ENCODE measurements at places on chromosomes 5 and 9. TPM values are rescaled to one million over a fixed set of nuclear protein-coding genes. Genes with fewer than 3 reads are reported as not detected.
A peak's percentile ranks its signal among the peaks of the same experiment; 100 is the strongest.

SPARC gene
- 228 TPM for total RNA-seq

SEMA6A gene
- total RNA-seq = 0.54 TPM

- no peak overlapping the region for H3K27ac ChIP-seq
- no peak for DNase-seq
- H3K4me1 ChIP-seq = no peaks in the 10 kb centered on the region
- no peak overlapping the region for H3K4me3 ChIP-seq
- H3K27me3 ChIP-seq = no peaks in the 10 kb centered on the region
Measured at GRCh38 chr5:111337688-111338087, 113.5 kb downstream of the CAMK4 start.

SLC34A1 gene
- total RNA-seq = not detected

DNA sequence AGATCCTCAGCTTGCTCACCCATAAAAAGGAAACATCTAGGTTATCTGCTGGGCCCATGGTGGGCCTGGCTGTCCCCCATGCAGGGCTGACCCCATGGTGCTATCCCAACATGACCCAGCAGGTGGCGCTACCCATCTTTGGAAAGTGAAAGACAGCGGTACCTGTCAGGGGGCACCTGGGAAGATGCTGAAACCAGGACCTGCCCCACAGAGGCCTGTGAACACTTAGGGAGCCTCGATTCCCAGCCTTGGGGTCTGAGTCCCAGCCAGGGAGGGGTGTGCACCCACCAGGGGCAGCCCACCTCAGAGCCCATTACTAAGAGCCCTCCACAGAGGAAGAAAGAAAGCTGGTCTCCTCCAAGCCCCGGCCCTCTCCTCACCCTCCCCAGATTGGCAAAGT, 46.6 kb upstream of the IPPK start:
- no peaks in the 10 kb centered on the region for H3K4me1 ChIP-seq
- no peaks in the 10 kb centered on the region for H3K36me3 ChIP-seq
- H3K4me3 ChIP-seq = no peak overlapping the region
- no peak overlapping the region for H3K27ac ChIP-seq
- DNase-seq = peak; percentile 38
- H3K27me3 ChIP-seq = no peaks in the 10 kb centered on the region

CYSTM1 gene
- 126 TPM for total RNA-seq

Data from Panc1 (cell line).